H1 (cell line): ENCODE measurements at places on chromosomes 2 and 18.
A peak's percentile ranks its signal among the peaks of the same experiment; 100 is the strongest.

DNA sequence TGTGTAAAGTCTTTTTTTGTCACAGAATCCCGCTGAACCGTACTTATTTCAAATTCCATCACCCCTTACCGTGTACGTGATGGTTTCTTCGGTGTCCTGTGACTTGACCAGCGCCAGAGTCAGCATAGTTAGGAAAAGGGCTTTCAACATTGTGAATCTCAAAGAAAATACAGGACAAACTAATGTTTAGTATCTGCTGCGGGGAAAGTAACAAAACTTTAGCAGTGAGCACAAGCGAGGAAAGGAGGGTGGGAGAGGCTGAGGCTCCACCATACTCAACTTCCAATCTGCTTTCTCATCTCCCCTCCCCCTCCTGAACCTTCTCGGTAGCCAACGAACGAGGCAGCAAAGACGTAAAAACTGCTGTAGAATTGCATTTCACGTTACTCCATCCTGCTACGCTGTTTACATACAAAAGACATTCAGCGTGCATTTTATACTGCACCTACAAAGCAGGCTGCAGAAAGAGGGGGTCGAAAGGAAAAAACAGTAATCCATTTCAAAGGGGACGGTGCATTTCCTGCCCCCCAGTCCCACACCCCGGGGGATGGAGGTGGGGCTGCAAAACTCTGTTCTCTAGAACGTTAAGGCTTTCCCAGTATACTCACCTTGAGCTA, 1.2 kb downstream of the EFEMP1 start:
- DNase-seq: no peak

DNA sequence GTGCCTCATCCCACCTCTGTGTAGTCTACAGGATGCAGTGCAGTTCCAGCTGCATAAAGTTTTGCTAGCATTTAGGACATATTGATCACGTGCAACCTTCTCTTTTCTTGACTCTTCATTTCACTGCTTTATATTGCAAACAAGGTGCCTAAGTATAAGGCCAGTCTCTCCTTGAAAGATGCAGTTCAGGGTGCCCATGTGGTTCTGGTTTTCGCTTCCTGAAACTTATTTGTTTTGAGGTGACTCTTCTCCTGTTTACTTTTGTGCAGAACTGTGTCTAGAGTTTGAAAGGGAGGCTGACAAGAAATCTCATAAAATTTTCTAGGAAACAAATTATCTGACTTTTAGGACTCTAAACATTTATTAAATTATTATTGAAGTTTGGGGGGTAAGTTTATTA, 189.9 kb downstream of the UBE2E3 start:
- no peak for DNase-seq

GRCh38 chr2:12555012-12555645, 161.6 kb upstream of the TRIB2 start:
- no peak for DNase-seq

DNA sequence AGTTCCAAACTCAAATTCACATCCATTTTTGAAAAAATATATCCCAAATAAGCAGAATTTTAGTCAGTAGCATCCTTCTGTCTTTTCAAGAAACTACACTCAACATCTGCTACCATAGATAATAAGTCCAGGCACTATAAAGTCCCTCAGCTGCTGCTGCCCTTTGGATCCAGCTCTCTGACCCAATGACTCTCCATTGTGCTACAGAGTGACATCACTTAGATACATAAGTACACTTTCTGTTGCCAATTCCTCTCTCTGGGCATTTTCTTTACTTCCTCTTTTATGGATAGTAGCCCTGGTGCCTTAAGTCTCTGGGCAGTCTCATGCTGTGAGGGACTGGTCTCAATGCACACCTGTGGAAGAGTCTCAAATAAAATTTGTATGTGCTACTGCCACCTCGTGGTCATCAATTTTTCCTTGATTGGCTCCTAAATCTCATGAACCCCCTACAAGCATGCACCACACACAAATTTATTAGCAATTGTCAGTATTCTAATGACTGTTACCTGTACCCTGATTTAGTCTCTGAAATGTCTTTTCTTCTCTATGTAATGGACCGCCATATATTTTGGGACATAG, 219.2 kb downstream of the LRP1B start:
- DNase-seq: peak; percentile 21

DNA sequence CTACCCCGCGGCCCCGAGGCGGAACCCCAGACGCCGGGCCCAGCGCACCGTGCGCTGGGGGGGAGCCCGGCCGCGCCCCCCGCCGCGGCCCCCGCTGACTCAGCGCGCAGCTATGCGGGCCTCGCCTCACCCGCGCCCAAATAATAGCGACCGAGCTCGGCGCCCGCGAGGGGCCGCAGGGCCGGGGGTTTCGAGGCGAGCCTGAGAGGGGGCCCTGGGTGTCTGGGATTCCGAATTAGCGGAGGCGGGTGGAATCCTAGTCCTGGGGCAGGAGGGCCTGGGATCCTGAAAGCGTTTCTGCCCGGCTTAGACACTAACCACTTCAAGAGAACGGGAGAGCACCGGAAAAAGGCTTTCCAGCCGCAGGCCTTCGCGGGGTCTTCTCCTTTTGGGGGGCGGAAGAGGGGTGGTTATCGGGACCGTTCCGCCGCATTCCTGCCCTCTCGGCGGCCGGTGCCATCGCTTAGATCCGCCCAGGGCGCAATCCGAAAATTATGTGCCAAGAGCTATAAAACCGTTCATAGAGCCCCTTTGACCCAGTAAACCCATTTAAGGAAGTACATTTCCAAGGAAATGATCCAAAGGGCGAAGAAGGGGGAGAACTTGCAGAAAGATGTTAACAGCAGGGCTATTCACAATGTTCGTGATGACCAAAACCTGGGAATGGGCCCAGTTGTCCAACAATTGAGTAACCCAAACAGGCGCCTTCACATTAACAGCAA, 681 bp upstream of the ROCK2 start:
- peak; percentile 10 for DNase-seq
